ENCODE measurements at places on chromosomes 12 and 14. TPM values are rescaled to one million over a fixed set of nuclear protein-coding genes. Genes with fewer than 3 reads are reported as not detected.

The BCL11B gene
- 9.6 TPM for total RNA-seq

The DNAI7 gene
- 1.8 TPM for total RNA-seq

The CARMIL3 gene
- 1.3 TPM for total RNA-seq

GRCh38 chr14:64623554-64624165 is 73.9 kb downstream of the PPP1R36 start:
- H3K27ac ChIP-seq = no peak overlapping the region
- H3K27me3 ChIP-seq = no peaks in the 10 kb centered on the region
- no peak overlapping the region for H3K4me3 ChIP-seq
- peaks cover 12% of the 10 kb centered on the region for H3K4me1 ChIP-seq
- DNase-seq = no peak

DNA sequence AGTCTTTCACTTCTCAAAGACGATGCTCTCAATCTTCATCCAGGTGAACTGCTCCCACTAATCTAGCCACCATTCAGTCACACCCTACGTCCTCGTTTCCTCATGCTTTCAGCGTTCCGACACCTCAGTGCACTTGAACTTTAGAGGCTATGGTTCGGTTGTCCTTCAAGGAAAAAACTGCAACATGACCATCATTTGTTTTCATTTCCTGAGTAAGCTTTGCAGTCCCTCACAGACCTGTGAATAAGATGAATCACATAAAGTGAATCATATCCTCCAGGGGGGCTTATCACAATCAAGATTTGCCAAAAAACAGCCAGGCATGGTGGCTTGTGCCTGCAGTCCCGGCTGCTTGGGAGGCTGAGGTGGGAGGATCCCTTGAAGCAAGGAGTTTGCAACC is 80.2 kb downstream of the TMCC3 start:
- peaks cover 8% of the 10 kb centered on the region for H3K4me1 ChIP-seq
- no peak overlapping the region for H3K4me3 ChIP-seq
- no peak overlapping the region for H3K27ac ChIP-seq
- H3K27me3 ChIP-seq = no peaks in the 10 kb centered on the region
- no peak for DNase-seq
- peaks cover 21% of the 10 kb centered on the region for H3K36me3 ChIP-seq

- H3K4me1 ChIP-seq = peaks cover 10% of the 10 kb centered on the region
- peak overlapping the region; percentile 62 for H3K27ac ChIP-seq
- peak; percentile 89 for DNase-seq
- no peaks in the 10 kb centered on the region for H3K36me3 ChIP-seq
- no peak overlapping the region for H3K4me3 ChIP-seq
Observed at GRCh38 chr14:55832122-55832911, 252.3 kb downstream of the KTN1 start.

DNA sequence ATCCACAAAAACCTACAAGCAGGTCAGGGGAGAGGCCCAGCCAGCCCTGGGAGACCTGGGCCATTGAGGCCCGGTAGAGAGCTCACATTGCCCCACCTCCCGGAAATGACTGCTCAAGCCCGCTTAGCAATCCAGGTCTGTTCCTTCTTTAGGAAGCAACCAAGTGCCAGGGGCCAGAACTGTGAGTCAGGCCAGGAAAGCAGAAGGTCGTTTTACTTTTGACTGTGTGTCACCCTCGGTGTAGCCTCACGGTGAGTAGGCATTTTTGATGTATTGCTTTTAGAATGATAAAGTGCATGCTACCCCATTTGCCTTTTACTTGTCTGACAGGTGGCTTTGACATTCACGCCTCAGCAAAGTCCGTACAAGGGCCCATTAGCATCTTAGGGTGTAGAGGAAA is 25.4 kb upstream of the PWP1 start:
- H3K27me3 ChIP-seq = peaks cover 33% of the 10 kb centered on the region
- H3K36me3 ChIP-seq = no peaks in the 10 kb centered on the region
- H3K27ac ChIP-seq = no peak overlapping the region
- H3K4me3 ChIP-seq = no peak overlapping the region
- no peak for DNase-seq

DNA sequence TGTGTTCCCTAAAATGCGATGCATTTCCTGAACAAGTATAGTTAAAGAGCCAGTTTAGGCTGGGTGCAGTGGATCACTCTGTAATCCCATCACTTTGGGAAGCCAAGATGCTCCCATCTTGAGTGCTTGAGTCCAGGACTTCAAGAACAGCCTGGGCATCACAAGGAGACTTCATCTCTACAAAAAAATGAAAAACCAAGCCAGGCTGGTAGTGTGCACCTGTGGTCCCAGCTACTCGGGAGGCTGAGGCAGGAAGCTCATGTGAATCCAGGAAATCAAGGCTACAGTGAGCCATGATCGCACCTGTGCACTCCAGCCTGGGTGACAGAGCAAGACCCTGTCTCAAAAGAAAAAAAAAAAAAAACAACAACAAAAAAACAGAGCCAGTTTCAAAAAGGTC is 26.3 kb downstream of the HECTD1 start:
- peaks cover 15% of the 10 kb centered on the region for H3K36me3 ChIP-seq
- H3K27me3 ChIP-seq = no peaks in the 10 kb centered on the region
- H3K4me3 ChIP-seq = no peak overlapping the region
- no peak for DNase-seq
- peaks cover 18% of the 10 kb centered on the region for H3K4me1 ChIP-seq
- H3K27ac ChIP-seq = no peak overlapping the region

GRCh38 chr12:124601706-124602105 is 34.3 kb upstream of the NCOR2 start:
- no peak overlapping the region for H3K27ac ChIP-seq
- H3K4me1 ChIP-seq = peaks cover 34% of the 10 kb centered on the region
- H3K36me3 ChIP-seq = no peaks in the 10 kb centered on the region
- no peaks in the 10 kb centered on the region for H3K27me3 ChIP-seq
- H3K4me3 ChIP-seq = no peak overlapping the region
- DNase-seq = no peak
